ENCODE measurements at places on chromosomes 6 and 20. TPM values are rescaled to one million over a fixed set of nuclear protein-coding genes. Genes with fewer than 3 reads are reported as not detected.
A peak's percentile ranks its signal among the peaks of the same experiment; 100 is the strongest.

GRCh38 chr20:60482221-60483008 lies 524.2 kb downstream of the CDH26 start:
- DNase-seq: no peak

DNA sequence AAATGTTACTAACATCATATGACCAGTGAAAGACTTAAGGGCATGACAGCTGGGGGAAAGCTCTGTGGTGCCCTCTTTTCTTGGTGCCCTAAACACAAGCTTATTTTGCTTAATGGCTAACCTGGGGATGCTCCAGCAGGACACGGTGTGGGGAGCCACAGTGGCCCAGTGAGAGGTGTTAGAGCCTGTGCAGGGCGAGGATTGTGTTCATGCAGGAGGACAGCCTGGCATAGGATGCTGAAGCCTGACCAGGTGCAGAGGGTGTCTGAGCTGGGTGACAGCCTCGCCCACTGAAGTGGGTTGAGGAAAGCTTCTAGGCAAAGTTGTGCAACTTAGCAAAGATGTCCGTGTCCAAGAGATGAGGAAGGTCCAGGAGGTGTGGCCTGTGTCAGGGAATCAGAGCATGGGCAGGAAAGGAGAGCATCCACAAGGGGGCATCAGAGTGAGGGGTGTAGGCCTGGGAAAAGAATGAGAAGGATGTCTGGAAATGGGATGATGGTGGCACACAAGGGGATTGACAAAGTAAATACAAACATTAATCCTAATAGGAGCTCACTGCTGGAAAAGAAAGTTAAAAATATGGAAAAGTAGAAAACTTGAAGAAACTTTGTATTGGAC lies 33.9 kb downstream of the SLC17A4 start:
- peak; percentile 69 for DNase-seq

GRCh38 chr6:148414836-148415235 lies 72.2 kb downstream of the SASH1 start:
- DNase-seq: peak; percentile 82

GRCh38 chr20:52402514-52402913 lies 210.9 kb upstream of the ZFP64 start:
- no peak for DNase-seq

- DNase-seq: no peak
Measured at GRCh38 chr20:58174708-58175280, 53.7 kb downstream of the ANKRD60 start.

DNA sequence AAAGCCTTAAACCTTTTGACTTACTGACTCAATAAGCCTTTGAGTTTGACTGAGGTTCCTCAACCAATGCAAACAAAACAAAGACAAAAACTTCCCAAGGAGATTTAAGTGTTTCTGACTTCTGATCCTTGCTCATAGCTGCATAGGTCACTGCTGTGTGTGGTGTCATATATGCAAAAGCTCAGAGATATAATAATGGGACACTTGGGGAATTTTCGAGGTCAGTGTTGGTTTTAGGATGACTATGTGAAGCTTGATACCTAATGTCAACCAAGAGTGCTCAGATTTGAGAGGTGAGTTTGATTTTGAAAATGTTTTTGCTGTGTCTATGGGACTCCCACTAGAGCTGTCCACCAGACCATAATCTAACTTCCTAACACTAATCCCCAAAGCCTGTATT lies 26.2 kb downstream of the ZKSCAN8 start:
- no peak for DNase-seq

GRCh38 chr20:40644863-40645262 lies 44.2 kb downstream of the MAFB start:
- DNase-seq: no peak

DNA sequence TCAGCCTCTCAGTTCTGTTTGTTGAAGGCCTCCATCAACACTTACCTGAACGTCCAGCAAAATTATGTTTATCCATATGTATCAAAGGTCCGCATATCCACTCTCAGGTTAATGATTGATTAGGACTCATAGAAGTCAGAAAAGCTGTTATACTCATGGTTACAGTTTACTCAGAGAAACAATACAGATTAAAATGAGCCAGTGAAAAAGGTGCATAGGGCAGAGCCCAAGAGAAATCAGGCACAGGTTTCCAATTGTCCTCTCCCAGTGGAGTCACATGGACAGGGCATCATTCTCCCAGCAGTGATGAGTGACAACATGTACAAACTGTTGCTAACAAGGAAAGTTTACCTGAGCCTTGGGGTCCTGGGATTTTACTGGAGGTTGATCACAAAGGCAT lies 36.2 kb downstream of the THEMIS start:
- no peak for DNase-seq

GRCh38 chr20:41574802-41575389 lies 43.3 kb downstream of the CHD6 start:
- no peak for DNase-seq

- no peak for DNase-seq
Measured at GRCh38 chr6:90124874-90125510, 171.7 kb downstream of the BACH2 start.

DNA sequence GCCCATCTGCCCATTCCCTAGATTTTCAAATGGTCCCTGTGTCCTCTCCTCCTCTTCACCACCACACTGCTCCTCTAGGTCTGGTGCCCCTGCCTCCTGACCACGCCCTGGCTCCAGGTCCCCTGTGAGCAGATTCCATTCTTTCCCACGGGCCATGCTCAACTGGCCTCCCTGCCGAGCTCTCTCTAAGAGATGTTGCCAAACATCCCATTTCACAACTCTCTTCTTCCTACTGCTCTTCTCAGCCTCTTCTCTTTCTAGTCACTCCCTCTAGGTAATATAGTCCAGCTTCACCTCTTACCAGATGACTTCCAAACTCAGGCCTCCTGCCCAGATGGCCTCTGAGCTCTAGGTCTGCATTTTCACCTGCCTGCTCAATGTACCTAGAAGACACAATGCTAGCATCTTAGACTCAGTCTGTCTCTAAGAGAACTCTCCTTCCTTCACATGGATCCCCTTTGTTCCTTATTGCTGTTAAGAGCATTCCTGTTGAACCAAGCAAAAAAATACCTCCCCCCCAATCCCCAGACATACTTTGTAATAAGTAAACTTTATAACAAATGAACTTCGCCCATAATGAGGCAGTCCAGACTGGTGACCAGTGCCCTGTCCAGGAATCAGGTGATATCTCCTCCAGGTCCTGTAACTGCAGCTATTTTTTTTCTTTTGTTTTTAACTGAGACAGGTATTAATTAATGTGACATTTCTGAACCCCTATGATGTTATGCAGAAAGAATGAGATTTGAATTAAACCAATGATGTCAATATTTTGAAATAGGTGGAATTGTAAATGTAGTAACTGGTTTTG lies 79.0 kb downstream of the LYRM4 start:
- no peak for DNase-seq

- no peak for DNase-seq
Measured at GRCh38 chr6:131391116-131391515, 181.9 kb upstream of the ARG1 start.

DNA sequence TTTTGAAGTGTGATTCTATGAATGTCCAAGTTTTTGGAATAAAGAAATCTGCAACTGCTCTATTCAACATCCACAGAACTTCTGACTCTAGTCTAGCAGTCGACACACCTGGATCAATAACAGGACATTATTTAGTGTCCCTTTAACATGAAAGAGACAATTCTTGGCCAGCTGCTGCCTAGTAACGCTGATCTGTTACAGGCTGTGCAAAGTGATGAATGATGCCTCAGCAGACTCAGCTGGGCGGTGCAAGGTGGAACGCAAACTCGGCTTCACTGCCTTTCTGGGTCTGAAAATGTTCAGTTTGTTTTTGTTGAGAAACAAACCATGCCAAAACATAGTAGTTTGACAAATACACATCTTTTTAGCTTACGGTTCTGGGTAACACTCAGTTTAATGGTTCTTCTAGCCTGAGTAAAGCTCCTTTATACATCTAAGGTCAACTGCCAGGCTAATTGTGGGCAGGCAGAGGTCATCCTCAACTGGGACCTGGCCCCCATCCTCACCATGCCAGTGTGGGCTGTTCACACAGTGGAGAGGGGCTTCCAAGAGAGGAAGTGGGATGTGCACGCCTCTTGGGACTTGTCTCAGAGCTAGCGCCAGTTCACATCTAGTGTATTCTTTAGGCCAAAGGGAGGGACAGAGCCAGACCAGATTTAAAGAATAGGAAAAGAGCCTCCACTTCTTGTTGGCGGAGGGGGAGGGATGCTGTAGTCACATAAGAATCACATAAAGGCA lies 879.7 kb downstream of the QKI start:
- DNase-seq: no peak

The PDYN gene
- not detected for total RNA-seq

The FAM83C gene
- total RNA-seq: not detected

The PTCRA gene
- total RNA-seq: not detected

The SAMD5 gene
- 4.6 TPM for total RNA-seq

All from endothelial cell of umbilical vein (primary cell).